ENCODE measurements at places on chromosomes 12 and 14.

- no peak for DNase-seq
Measured at GRCh38 chr14:105139831-105140239, 28.7 kb downstream of the JAG2 start.

GRCh38 chr12:113983265-113983664 is 17.1 kb upstream of the RBM19 start:
- DNase-seq, result no peak

GRCh38 chr12:109925185-109925840 is 25.2 kb downstream of the TCHP start:
- DNase-seq, result no peak

GRCh38 chr14:64732536-64733120 is 28.4 kb downstream of the PLEKHG3 start:
- no peak for DNase-seq

GRCh38 chr14:89284333-89285058 is 132.5 kb downstream of the FOXN3 start:
- DNase-seq, result no peak

DNA sequence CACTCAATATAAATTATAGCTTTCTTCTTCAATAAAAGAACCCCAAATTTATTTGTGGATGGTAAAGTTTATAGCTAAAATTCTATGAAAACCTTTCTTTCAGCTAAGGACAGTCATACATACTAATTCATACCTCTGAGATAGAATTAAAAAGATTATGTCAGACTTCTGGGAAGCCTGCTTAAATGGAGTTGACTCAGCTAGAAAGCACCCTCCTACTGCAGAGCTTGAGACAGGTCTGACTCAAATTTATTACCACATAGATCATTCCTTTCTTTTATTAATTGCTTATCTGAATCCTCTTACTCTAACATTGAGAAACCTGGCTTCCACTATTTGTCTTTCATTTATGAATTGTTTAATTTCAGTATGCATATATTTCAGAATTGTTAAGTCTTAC is 1007.0 kb upstream of the LRFN5 start:
- DNase-seq, result no peak

DNA sequence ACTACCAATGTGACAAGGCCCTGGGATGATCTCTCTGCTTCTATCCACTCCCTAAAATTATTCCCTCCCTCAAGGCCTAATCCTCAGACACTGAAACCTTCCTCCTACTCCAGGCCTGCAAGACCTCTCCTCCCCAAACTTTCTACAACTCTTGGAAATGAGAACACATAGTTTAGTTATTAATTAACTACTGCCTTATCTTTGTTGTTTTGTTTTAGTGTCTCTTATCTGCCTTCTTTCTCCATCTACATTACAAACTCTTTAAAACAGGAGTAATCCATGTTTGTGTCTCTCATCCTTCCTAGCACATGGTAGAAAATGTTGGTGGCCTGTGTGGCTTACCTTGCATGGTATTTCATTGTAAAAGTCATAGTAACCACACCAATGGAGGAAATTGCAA is 139.9 kb upstream of the G2E3 start:
- no peak for DNase-seq

DNA sequence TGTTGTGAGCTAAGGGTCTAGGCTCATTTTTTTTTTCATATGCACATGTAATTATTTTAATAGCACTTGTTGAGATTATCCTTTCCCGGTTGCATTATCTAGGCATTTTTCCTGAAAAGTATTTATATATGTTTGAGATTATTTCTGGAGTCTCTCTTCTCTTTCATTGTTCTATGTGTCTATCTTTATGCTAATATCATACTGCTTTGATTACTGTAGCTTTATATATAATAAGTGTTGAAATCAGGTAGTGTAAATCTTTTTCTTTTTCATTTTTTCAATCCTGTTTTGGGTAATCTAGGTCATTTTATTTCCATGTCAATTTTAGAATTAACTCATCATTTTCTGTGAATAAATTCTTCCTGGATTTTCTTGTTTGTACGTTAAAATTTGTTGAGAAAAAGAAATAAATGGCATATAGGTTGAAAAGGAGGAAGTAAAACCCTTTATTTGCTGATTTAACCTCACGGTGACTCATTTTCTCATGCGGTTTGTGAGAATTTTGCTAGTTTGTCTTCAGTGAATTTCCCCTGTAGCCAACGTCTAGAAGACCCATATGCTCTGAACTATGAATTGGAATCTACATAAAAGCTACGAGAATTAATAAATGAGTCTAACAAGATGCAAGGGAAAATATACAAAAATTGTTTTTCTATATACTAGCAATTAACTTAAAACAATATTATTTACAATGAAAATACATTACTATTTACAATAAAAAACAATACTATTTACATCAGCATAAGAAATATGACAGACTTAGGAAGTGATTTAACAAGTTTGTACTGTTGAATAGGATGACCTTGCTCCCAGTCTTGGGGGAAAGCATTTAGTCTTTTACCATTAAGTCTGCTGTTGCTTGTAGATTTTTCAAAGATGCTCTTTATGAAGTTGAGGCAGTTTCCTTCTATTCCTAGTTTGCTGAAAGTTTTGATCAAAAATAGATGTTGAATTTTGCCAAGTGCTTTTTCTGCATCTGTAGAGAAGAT is 105.0 kb downstream of the SNAPC1 start:
- peak; percentile 89 for DNase-seq

DNA sequence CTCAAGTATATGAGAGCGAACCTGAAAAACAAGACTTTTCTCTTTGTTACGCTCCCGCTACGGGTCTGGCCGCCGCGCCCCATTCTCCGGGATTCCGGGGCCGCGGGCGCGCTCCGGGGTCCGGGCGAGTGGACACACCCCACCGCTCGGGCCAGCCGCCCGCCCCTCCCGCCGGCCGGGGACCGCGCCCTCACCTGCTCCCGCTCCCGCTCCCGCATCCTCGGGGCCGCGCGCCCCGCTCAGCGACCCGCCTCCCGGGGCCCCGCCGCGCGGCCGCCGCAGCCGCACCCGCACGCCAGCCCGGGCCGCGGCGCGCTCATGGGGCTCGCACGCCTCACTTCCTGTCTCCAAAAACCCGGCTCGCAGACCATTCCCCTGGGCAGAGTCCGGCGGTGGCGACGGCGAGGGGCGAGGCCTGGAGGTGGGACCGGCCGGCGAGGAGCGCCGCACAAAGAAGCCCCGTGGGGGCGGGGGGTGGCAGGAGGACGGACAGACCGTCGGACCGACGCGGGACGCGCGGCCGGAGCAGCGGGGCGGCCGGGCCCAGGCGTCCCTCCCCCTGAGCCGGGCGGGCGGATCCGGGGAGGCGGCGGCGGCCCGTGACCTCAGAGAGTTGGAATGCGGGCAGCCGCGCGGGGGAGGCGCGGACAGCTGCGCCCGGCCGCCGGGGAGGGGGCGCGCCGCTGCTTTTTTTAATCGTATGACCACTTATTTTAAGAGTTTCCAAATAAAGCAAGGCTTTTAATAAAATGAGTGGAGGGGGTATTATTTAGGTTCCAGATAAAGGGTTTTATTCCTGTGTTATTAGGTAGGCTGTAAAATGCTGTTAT is at the start of gene PTPN21:
PTPN21 (minus strand) TSS at position 551 of the 830 bp plus-strand sequence. CDS start 4,590 bp downstream, outside the sequence.
- peak; percentile 76 for DNase-seq

DNA sequence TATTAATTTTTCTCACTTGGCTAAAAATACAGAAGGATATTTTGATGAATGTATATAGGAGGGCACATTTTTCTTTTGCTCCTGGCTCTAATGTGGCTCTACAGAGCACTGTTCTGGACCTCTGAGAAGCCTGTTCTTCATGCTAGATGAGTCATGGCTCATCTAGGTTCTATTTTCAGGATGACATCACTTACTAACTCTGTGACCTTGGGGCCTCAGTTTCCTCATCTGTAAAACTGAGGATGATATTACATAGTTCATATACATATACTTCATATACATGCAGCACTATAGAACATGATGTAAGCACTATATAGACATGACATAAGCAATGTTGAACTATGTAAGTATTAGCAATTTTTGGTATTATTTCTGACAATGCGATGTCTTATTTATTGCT is 35.8 kb downstream of the SOCS2 start:
- DNase-seq, result no peak

DNA sequence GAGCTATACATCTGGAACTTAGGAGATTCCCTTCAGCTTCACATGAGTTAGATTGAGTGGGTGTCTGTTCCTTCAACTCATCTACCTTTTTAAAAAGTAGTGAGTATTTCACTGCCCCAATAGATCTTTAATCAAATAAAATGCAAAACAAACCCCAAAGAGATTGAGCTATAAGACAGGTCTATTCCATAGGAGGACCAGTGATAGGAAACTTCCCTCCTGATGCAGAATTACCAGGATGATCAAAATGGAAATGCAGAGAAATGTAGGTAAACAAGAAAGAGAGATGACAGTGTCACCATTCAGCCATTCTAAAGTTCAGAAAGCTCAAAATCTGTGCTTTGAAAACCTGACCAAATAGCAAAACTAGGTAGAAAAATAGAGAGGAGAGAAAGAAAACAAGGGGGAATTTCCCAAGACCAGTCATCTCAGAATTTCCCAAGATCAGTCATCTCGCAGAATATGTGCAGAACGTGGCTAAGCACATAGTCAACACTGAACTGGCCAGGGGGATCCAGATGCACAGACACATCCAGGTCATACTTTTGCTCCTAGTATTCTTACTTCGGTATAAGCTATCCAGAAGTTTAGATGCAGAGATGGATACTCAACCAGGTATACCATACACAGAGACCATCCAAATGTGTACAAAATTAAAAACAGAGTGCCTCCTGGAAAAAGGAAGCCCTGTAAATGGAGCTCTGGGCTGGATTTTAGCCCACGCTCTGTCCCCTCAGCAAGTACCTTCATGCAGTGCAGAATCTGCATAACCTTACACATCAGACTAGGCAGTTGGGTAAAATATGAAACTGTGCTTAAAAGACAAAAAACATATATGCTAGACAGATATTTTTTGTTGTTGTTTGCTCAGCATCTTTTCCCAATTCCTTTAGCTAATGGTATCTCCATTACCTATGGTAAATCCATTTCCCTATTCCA is 27.4 kb downstream of the SLC41A2 start:
- DNase-seq, result peak; percentile 92

GRCh38 chr14:30129807-30130206 is 202.2 kb upstream of the PRKD1 start:
- no peak for DNase-seq

DNA sequence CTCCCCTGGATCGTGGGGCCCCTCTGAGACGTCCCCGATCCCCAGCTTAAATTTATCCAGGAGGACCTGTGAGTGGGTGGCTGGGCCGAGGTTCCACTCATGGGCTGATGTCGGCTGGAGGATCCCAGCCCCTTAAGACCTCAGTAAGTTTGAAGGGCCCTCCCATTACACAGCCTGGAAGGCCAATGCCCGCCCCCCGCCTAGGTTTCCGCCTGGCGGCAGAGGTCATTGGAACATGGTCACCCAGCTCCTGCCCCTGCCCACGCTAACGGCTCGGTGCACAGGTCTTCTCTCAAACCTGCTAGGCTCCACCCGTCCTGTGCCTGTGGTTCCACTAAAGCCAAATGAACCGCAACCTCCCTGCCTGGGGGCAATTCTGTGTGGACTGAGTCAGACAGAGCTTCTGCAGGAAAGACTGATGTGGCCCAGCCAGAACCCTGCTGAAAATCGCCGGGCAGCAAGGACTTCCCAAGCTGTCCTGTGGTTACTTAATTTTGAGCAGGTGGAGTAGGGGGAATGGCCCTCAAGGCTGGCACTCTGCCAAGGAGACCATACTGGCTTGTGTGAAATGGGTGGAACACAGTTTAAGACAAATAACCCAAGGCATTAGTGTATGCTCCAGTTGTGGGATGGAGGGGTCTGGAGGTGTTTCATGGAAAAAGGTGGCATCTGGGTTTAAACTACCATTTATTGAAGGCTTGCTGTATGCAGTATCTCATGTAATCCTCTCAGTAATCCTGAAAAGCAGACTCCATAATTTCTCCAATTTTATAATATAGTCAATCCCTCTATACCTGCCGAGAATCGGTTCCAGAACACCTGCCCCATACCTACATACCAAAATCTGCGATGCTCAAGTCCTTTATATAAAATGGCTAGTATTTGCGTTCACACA is 903 bp upstream of the NT5DC3 start:
- peak; percentile 32 for DNase-seq

DNA sequence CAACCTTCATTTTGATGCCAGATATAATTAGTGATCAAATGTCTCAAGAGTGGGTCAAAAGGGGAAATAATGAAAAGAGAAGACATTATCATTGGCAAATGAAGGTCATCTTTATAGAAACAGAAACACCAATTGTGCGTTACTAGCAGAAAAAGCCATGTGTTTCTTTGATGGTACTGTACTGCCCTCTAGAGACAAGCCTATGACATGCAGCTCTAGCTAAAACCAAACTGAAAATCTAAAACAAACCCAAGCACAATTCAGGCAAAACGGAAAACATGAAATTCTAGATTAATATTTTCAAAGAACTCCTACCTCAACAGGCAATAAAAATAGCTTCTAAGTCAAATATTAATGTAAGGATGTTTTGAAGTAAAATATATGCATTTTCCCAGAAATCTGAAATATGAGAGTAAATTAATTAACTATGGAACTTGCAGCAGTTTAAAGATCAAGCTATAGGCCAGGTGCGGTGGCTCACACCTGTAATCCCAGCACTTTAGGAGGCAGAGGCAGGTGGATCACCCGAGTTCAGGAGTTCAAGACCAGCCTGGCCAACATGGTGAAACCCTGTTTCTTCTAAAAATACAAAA is 115.4 kb downstream of the KLHL28 start:
- peak; percentile 41 for DNase-seq

DNA sequence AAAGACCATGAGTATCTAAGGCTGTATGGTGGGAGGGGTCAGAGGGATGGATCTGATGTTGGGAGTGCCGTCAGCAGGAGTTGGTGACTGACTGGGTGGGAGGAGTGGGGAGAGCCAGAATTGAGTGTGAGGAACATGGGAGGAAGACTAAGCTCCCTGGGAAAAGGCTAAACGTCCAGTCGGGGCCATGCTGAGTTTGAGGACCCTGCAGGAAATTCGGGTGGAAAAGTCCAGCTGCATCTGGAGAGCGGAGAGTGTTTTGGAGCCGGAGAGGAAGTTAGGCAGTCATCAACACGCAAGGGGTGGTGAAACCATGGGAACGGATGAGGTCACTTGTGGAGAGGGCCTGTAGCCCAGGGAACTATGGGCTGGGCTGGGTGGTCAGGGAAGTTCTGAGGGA is 60.9 kb downstream of the ELK3 start:
- peak; percentile 82 for DNase-seq

- no peak for DNase-seq
Measured at GRCh38 chr14:98130691-98131090, 1141.3 kb downstream of the BCL11B start.

- DNase-seq, result no peak
Measured at GRCh38 chr14:34065690-34066391, 115.0 kb upstream of the EGLN3 start.

- peak; percentile 81 for DNase-seq
Measured at GRCh38 chr14:76456200-76456599, 80.3 kb downstream of the ESRRB start.

- no peak for DNase-seq
Measured at GRCh38 chr12:64571411-64571810, 38.9 kb upstream of the RASSF3 start.
